Right ventricle myocardium inferior (tissue), 1 donor: ENCODE measurements at places on chromosomes 12 and 14.

DNA sequence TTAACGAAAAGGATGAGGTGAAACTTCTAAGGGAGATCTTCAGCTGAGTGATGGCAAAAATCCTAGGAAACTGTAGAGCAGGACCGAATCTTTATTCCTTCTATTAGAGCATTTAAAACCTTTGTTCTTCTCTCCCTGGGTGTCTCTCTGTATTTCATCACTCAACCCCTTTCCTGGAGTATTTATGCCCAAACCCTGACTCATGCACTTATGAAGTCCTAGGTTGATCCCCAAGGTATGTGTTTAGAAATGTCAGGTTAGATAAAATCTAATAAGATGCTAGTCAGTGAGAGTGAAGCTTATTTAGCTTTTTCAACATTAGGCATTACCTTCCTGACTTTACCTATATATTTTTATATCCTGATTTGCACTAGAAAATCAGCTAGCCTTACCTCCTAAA, 239.8 kb upstream of the NPAS3 start:
- no peak for DNase-seq

- no peak for DNase-seq
These were observed 71.9 kb upstream of the NCOR2 start for GRCh38 chr12:124639122-124639806.

DNA sequence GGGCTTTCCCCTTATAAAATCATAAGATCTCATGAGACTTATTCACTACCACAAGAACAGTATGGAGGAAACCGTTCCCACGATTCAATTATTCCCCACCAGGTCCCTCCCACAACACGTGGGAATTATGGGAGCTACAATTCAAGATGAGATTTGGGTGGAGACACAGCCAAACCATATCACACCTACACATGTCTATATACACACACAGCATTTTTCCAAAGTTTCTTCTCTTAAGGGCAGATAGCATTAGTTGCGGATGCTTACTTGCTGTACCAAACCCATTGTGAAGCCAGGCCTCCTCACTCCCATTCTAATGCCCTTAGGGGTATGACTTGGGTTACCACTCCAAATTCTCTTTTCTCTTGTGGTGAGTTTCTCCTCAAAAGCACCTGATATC, 104.1 kb upstream of the RAP1B start:
- no peak for DNase-seq

- DNase-seq, result no peak
These were observed 21.8 kb upstream of the RNU6-8 start for GRCh38 chr14:32224737-32225377.

DNA sequence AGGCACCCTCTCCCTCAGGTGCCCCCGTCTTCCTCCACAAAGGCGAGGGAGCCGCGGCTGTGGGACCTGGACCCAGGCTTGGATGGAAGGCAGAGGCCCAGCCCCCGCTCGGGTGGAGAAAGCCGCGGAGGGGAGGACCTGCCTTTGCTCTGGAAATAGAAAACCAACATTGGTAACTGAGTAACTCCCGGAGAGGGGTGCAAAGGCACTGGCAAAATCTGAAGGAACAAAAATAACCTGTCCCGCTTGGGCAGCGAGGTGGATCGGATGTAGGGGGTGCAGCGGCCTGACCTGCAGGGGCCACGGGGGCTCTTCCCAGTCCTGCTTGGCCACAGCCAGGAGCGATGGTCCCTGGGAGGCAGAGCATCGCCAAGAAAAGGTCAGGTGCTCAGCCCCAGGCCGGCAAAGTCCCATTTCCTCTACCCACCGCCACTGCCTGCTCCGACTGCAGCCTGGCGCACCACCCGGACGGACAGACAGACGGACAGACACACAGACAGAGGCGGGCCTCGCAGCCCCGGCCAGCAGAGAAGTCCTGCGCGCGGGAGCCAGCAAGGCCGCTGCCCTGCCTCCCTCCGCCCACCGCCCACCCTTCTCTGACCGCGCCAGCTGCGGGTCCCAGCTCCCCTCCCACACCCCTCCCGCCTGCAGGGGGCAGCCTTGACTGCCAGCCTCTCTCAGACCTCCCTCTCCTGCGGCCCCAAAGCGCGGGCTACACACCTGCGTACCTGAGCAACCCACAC, 21.4 kb upstream of the TMEM106C start:
- no peak for DNase-seq

DNA sequence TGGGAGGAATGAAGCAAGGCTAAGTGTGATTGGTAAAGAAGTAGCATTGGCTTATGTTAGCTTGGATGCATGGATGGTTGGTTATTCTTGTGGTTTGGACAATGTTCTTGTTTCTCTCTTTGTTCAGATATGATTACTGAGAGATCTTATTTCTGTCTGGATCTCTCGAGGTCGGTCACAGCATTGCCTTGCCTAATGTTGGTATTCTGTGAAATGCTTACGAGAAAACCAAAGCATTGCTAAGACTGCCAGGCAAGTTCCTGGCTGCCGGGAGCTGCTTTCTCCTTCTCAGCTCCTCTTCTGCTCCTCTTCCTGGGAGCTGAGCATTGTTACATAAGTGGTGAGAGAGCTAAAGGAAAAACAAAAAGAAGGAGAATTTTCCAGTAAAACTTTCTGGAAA, 7.4 kb upstream of the RND1 start:
- DNase-seq, result no peak

GRCh38 chr12:98513379-98514322, 1.7 kb upstream of the TMPO start:
- no peak for DNase-seq

GRCh38 chr14:102321456-102322422, 2.2 kb downstream of the ZNF839 start:
- DNase-seq, result no peak

GRCh38 chr12:106311139-106311538, 8.6 kb downstream of the TCP11L2 start:
- DNase-seq, result no peak

DNA sequence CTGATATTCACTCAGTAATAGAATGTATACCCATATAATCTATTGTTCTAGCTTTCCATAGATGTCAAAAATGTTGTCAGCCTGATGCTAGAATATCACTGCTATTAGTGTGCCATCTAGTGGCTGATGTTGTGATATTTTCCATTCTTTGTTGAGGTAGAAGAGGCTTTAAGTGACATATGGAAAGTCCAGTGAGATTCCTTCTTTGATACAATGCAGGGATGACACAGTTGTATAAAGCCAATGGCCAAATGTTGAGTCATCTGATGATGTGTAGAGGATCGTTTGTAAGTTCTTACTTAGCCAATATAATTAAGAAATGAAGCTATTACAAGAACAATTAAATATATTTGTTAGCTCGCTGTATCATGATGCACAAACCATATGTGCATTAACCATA, 58.1 kb upstream of the PCED1B start:
- DNase-seq, result no peak

DNA sequence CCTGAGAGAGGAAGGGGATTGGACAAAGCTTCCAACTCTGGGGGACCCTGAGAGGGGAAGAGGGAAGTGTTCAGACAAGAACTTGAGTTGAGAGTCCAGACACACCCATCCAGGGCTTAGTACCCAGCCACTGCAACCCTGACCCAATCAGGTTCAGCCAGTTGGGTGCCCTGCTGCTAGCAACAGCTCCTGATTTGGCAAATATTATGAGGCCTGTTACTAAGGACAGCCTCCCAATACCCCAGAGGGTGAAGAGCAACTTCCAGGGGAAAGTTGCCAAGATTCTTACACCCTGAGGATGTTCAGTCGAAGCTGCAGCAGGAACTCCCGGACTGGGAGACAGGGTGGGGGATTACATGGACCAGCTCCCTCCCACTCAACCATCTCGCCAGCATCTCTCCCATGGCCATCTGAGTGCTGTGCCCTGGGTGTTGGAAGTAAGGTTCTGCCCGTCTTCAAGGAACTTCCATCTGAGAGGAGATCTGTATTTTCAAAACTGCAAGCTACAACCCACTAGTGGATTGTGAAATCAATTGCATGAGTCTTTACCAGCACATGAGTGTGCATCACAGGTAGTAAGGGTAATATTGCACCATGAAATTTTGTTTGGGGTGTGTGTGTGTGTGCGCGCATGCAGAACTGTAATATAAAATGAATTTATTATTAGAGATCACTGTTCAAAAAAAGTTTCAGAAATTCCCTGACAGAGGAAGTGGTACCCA, 11.5 kb upstream of the KRT78 start:
- no peak for DNase-seq

GRCh38 chr14:71566276-71566675, 366.0 kb upstream of the RGS6 start:
- no peak for DNase-seq

GRCh38 chr12:104575442-104576186, 118.9 kb downstream of the CHST11 start:
- no peak for DNase-seq

DNA sequence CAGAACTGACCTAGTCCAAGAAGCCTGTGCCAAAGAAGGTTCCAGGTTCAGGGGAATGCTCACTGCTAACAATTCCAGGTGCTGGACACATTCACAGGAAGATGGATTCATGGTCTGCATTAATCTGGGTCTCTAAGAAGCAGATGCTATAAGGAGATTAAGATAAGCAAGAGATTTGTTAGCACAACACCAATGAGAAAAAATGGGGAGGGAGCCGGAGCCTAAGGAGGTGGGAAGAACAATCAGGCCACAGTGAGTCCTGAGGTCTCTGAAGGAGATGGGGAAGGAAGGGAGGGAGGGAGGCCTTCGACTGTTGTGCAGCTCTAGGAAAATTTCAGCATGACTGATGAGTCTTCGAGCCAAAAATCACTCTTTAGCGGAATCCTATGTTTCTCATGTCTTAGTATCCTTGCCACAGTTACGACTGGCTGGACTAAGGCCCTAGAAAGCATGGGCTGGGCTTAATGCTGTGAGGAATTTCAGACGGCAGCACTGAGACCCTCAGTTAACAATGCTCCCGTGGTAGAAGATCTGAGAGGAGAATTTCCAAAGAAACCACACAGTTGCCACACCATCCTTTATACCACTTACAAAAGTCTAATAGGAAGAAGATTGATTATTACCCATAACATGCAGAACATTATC, 31.5 kb upstream of the PTGDR start:
- no peak for DNase-seq

- no peak for DNase-seq
These were observed 34.3 kb downstream of the SLC15A4 start for GRCh38 chr12:128789356-128789929.

- no peak for DNase-seq
These were observed 105.4 kb upstream of the FKBP4 start for GRCh38 chr12:2689393-2689792.

DNA sequence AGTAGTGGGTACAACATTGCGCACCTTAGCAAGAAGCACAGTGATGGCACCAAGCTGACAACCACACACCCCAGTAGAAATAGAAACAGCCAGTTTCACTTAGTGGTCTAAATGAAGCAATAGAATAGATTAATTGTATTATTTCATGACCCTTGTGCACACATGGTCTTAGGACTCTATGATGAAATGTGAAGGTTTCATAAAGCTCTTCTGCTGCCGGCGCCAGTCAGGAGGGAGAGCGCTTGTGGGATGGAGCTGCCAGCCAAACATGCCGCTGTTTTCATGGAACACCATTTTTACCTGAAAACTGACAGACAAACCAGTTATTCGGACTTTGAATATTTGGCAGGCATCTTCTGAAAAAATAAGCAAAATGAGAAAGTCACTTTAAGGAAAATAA, 100.0 kb downstream of the PPP2R5C start:
- DNase-seq, result no peak

DNA sequence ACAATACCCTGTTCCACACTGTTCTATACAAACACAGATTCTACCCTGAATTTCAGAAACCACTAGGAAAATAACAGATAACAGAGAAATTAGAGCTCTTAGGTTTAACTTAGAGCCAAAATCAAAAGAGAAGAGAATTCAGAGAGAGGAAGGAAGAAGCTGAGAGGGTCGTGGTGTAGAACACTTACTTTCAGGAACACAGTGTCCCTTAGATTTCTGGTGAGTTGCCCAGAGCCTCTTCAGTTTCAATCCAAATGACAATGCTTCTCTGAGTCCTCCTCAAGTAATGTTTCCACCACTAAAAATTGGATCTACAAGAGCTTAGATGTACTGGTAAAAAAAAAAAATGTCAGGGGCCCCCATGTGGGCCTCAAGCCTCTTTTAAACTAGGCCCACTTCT, 2.6 kb downstream of the YAF2 start:
- no peak for DNase-seq
